Fibroblast of skin of right biceps (primary cell): ENCODE measurements at places on chromosomes 4 and X.
A peak's percentile ranks its signal among the peaks of the same experiment; 100 is the strongest.

GRCh38 chr4:186765138-186765537, 41.5 kb upstream of the FAT1 start:
- no peak for DNase-seq

- peak; percentile 35 for DNase-seq
These were observed 57.8 kb downstream of the KIAA0232 start for GRCh38 chr4:6840062-6840976.

GRCh38 chrX:71067712-71068043, 456 bp downstream of the SNX12 start:
- no peak for DNase-seq

GRCh38 chrX:154484255-154485149, 1.9 kb downstream of the UBL4A start:
- no peak for DNase-seq

DNA sequence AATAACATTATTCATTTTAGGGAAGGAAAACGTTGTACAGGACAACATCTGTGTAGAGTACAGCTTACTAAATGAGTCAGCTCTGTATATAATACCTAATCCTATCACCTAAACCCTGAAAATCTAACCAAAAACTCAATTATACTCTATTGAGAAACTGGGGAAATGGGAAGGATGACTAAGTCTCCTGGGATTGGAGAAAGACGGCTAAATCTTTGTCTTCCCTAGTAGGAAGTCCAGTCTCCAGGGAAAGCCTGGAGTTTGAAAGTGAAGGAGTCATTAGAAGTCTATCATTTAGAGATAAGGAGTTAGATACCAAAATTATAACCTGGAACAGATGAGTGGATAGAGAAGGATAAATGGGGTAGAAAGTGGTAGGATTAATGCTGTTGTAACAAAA, 286.5 kb downstream of the STK32B start:
- DNase-seq = peak; percentile 40

DNA sequence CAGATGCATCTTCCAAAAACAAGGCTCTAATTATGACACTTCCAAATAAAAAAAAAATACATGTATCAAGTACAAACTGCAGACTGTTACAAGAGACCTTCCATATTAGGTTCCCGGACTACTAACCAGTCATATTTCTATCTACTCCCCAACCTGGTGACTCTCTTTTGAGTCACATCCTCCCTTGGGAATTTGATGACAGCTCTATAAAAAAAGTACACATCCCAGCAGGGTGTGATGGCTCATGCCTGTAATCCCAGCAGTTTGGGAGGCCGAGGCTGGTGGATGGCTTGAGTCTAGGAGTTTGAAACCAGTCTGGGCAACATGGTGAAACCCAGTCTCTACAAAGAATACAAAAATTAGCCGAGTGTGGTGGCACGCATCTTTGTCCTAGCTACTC, 14.9 kb downstream of the RPGR start:
- peak; percentile 93 for DNase-seq

DNA sequence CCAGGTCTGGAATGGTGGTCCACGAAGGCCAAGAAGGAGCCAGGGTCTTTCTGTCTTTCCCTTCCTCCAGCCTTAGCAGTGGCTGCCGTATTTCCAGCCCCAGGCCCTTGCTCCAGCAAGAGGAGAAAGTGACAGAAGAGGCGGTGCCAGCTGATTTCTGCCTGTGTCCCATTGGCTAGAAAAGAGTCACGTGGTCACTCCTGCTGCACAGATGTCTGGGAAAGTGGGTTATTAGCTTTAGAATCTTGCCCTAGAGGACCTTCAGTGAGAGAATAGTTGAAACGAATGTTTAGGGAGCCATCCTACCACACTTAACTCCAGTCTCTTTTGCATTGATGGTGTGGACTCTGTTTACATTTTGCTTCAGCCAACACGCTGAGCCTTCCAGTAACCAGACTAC, 99.3 kb upstream of the BCOR start:
- no peak for DNase-seq

DNA sequence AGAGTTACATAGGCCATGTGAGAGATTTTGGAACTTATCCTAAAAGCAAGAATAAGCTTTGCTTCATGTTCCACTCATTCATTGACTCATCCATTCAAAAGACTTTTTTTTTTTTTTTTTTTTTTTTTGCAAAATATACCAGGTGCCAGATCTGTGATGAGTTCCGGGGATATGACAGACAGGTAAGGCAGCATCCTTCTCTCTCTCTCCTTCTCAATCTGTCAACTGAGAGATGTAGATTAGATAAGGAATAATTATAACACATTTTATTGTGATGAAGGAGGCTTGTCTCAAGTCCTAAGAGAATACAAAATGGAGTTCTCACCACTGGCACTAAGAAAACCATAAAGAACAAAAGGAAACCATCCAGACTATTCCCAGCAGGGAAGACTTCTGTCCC, 190.2 kb upstream of the CPEB2 start:
- no peak for DNase-seq

DNA sequence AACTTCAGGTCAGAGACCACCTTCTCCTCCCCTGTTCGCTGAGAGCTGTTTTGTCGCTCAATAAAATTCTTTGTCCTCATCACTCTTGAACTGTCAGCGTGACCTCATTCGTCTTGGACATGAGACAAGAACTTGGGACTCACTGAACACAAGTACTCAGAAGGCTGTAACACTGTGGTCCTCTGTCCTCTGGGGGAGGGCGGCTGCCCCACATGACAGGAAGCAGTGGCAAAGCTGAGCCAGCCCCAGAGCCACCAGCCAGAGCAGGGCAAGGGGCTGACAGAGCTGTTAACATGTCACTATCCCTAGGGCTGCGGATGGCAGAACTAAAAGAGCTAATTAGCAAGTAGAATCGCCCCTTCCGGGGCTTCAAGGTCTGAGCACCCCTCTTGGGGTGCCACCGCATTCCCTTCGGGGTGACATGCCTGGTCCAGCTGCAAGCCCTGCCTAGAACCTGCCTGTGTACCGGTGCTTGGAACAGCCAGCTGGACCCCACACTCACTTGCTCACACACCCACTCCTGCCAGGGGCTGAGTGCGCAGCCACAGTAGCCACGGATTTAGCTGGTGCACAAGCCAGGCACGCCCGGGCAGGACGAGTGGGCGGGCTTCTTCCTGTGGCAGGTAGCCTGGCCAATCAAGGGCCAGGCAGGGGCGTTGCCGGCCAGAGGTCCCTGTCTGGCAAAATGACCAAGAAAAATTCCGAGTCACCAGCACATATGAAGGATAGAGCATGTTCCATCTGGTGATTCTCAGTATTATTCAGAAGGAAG, 648.6 kb upstream of the AGA start:
- DNase-seq = no peak

DNA sequence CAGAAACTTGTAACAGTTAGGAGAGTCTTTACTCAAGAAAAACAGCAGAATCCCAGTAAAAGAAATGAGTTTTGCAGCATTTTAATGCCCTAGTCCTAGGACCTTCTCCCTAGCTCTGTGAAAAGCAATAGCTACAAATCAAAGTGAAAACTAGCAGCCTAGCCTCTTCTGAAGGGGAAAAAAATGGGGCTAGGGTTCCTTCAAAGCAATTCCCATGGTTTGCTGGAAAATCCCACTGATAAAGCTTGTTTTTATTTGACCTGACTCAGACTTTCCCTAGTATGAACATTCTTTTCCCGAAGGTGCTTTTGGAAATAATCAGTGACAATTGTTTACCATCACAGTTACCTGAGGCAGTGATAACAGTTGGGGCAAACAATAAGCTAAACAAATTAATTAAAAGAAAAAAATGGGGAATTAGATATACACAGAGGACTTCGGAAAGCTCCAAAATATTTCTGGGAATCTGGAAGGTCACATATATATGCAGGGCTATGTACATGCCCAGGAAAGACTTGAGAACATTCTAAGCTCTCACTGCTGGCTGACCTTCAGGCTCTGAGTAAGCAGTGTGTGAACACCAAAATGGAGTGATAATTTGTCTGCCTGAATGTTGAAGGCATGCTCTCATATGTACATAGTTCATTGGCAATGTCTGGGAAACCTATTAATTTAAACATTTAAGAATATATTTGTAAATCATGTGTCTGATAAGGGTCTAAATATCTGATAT, 285.9 kb downstream of the KCTD8 start:
- no peak for DNase-seq

DNA sequence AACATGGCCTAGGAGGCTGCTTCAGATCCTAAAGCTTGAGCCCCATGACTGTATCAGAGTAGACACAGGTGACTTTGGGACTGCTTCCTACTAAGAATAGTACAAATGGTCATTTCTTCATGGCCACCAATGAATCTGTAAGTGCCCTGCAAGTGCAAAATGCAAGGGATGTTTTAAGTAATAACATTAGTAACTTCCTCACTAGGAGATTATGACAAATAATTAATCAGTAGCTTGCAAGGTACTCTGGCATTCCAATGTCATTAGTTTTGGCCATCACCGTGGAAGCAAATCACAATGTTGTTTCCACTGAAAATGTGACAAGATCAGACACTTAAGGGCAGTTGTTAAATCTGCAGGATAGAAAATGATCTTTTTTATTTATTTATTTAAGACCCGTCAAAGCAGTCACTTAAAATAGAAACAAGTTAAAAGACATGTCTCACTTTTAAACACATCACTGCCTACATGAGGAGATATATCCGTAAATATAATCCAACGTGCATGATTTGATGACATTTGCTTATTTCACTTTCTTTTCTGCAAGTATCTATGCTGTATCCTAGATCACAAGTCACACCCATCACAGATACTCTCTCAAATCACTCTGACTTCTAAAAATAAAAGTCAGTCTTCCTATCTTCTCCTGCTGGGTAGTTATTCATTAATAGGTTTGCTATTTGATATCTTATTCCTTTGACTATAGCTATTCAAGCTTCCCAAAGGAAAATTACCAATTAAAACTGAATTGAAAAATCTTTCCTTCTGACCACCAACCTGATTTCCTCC, 400.6 kb downstream of the IL15 start:
- DNase-seq = peak; percentile 61

DNA sequence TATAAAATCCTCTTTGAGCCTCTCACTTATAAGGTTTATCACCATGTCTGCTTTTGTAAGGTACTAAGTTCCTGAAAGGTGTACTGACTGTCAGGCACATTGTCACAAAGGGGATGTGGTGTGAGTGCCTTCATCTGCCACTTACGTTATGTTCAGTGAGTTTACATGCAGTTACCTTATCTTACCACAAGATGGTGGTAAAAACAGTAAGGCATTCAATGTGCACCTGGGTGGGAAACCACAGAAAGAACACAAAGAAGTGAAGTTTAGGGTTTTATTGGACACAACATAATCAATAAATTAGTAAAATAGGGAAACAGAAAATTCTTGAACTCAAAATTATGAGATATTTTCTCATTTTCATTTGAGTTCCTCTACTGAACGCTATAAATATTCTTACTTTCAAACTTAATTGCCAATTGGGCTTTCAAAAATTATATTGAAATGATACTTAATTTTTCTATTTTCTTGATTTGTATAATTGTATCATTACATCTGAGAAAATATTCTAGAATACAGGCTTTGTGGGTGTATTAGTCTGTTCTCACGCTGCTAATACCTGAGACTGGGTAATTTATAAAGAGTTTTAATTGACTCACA, 650.8 kb downstream of the PCDH7 start:
- peak; percentile 38 for DNase-seq

DNA sequence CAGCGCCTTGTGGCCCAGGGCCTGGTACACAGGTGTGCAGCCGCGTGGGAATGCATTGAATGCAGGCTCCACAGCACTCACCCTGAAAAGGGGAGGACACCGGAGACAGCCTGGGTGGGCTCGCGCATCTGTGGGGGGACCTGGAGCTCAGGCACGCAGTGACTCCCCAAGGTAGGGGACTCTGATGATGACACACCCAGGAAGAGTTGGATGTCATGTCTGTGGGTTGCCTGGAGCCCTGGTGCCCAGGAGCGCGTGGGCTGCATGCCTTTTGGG, 32.7 kb upstream of the HTRA3 start:
- no peak for DNase-seq

DNA sequence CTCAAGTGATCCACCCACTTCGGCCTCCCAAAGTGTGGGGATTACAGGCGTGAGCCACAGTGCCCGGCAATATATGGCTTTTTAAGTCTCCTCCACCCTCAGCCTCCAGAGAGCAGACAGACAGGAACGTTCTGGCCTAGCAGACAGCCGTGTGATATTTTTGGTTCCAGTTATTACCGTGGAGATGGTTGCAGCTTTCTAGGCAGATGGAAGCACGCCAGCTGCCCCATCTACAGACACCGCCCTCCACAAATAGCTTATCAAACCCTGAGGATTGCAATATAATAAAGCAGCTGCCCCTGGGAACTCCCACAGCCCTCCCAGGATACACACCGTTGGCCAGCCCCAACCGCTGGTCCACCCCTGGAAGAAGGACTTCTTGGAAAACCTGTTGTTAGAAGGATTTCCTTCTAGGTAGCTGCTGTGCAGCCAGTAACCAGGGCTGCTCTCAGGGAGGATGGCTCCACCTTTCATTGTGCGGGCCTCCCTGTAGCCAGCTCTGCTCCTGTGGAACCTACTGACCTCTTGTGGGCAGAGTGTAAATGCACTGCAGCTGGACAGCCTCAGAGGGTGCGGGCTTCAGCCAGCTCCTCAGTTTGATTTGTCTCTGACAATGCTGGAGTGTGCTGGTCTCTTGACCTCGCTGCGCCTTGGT, 44.0 kb downstream of the SLC25A5 start:
- peak; percentile 68 for DNase-seq

DNA sequence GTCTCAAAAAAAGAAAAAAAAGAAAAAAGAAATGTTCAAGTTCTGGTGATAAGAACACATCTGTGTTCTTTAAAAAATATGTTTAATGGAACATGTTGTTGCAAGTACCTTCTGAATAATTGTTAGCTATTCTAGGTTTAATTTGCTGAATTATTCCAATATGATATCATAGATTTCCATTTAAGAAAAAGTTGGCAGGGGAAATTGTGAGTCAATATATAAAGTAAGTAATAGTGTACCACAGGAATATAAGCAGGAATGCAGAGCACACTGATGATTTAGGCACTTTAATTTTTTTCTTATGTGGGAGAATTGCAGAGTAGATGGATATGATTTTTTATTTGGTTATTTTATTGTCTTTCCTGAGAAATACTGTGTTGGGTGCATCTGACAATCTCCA, 190.7 kb downstream of the RPA4 start:
- DNase-seq = peak; percentile 51
